Stimulated activated CD4-positive, alpha-beta T cell treated with anti-CD3 and anti-CD28 coated beads, Interleukin-2, amount 100 ng/mL, for 4 hours (primary cell): ENCODE measurements at places on chromosomes 6 and 20.

DNA sequence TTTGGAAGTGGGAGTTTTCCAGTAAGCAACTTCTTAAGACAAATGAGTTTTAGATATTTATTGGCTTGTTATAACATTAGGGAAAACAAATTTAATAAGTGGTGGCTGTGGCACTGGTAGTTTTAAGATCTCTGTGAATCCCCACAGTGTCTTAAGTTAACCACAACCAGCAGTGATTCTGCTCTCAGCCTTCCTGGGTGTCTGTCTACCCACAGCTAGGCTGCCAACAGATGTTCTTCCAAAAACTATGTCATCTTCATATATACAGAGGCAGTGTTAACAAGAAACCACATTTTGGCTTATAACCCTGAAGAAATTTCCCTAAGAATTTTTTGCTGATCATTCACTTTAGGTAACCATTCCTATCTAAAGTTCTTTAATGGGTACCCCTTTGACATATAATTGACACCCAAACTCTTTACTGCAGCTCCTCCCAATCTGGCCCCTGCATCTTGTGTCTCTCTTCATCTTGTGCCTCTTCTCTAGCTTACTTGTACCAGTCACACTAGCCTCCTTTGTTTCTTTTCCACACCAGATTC lies 52.7 kb downstream of the TOP1 start:
- no peak for DNase-seq

DNA sequence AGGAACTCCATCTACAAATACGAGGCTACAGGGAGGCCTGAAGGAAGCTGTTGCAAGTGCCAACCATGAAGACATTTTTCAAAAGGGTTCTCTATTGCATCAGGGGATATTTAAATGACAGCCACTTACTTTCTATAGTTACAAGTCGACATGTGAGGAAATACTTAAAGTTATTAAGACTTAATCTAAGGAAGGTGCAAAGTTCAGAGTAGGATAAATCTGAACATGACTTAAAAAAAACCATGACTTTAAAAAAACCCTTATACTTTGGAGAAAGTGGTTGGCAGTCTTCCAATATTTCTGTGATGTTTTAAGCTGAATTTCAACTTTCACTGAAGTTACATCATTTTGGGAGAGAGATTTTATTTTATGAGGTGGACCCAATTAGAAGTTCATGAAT lies 56.3 kb upstream of the EMILIN3 start:
- no peak for DNase-seq

DNA sequence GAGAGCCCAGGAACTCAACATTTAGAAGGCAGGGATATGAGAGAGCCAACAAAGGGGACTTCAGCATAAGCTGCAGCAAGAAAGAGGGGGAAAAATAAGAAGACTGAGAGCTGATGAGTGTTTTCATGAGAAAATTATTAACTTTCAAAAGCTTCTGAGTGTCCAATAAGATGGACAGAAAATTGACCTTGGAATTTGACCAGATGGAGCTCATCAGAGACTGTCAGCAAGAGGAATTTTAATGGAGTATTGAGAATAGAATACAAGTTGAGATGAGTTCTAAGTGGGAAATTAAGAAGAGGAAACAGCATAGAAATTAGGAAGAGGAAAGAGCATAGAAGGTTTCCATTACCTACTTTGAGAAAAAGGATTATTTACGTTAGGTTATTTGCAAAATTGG lies 428.2 kb downstream of the LMBRD1 start:
- no peak for DNase-seq

GRCh38 chr6:152981989-152982903 lies 595 bp downstream of the FBXO5 start:
- DNase-seq = no peak

- no peak for DNase-seq
Measured at GRCh38 chr6:41483943-41484342, 62.2 kb upstream of the FOXP4 start.

DNA sequence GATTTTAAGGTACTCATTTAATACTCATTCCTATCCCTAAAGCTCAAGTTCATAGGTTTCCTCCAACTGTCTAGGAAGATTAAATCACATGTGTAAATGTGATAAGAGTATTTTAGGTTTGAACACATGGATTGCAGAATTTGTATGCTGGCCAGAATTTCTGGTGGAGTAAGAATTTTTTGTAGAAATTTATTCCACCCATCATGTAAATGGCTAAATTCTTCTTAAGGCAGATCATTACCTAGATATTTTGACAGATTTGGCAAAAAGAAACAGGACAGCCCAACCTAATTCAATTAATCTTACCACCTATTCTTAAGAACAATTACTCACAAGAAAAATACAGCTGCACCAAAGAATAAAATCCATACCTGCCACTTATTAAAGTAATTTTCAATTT lies 261.6 kb downstream of the GRIK2 start:
- no peak for DNase-seq

- DNase-seq = no peak
Measured at GRCh38 chr6:23728707-23729106, 397.3 kb upstream of the NRSN1 start.

- DNase-seq = no peak
Measured at GRCh38 chr6:6816716-6817115, 228.2 kb downstream of the LY86 start.

- DNase-seq = no peak
Measured at GRCh38 chr20:20360464-20360863, 7.4 kb upstream of the INSM1 start.
